ENCODE measurements at places on chromosomes 2 and 18. TPM values are rescaled to one million over a fixed set of nuclear protein-coding genes. Genes with fewer than 3 reads are reported as not detected.

GRCh38 chr2:71721362-71721665 is 268.0 kb downstream of the DYSF start:
- H3K27ac ChIP-seq = no peak overlapping the region
- no peaks in the 10 kb centered on the region for H3K27me3 ChIP-seq
- DNase-seq = no peak
- H3K36me3 ChIP-seq = no peaks in the 10 kb centered on the region

GRCh38 chr2:64653109-64654062 is at the start of gene SERTAD2:
Gene SERTAD2, minus strand, starts transcription at chr2:64653913. Its CDS starts 17,042 bp downstream, at chr2:64636871.
- peak within 1 kb of the TSS; percentile 96 for H3K27ac ChIP-seq
- H3K4me1 ChIP-seq = peaks cover 32% of the 10 kb centered on the region
- no peaks in the 10 kb centered on the region for H3K36me3 ChIP-seq
- no peaks in the 10 kb centered on the region for H3K27me3 ChIP-seq
- peak; percentile 91 for DNase-seq

GRCh38 chr18:74982946-74983635 is 225.8 kb downstream of the PTGR3 start:
- H3K4me1 ChIP-seq = no peaks in the 10 kb centered on the region
- H3K36me3 ChIP-seq = no peaks in the 10 kb centered on the region
- H3K27me3 ChIP-seq = no peaks in the 10 kb centered on the region

GRCh38 chr2:106614511-106615291 is 127.5 kb downstream of the CD8B2 start:
- no peak for DNase-seq
- H3K27ac ChIP-seq = no peak overlapping the region
- H3K4me3 ChIP-seq = no peak overlapping the region
- H3K36me3 ChIP-seq = no peaks in the 10 kb centered on the region

GRCh38 chr2:10279472-10279870 is 23.2 kb upstream of the HPCAL1 start:
- no peaks in the 10 kb centered on the region for H3K36me3 ChIP-seq
- H3K27ac ChIP-seq = no peak overlapping the region
- no peaks in the 10 kb centered on the region for H3K4me1 ChIP-seq

The ITGB6 gene
- total RNA-seq = not detected

The C2orf72 gene
- not detected for total RNA-seq

The SFXN5 gene
- 23.1 TPM for total RNA-seq

The CERKL gene
- 0.72 TPM for total RNA-seq
